Activated CD8-positive, alpha-beta memory T cell treated with anti-CD3 and anti-CD28 coated beads for 36 hours (primary cell): ENCODE measurements at places on chromosomes 2 and 18. TPM values are rescaled to one million over a fixed set of nuclear protein-coding genes. Genes with fewer than 3 reads are reported as not detected.

ABCG5 gene
- total RNA-seq: not detected

TRIM43B gene
- total RNA-seq: not detected

NTSR2 gene
- not detected for total RNA-seq

GLI2 gene
- not detected for total RNA-seq

PRSS56 gene
- not detected for total RNA-seq

TPO gene
- total RNA-seq: not detected

KCNG2 gene
- not detected for total RNA-seq

SEPTIN10 gene
- total RNA-seq: 0.17 TPM

FN1 gene
- total RNA-seq: 0.08 TPM

PLCD4 gene
- total RNA-seq: 0.10 TPM
